ENCODE measurements at places on chromosomes 4 and X.

GRCh38 chr4:149676076-149676475 is 139.6 kb downstream of the IQCM start:
- DNase-seq = no peak

DNA sequence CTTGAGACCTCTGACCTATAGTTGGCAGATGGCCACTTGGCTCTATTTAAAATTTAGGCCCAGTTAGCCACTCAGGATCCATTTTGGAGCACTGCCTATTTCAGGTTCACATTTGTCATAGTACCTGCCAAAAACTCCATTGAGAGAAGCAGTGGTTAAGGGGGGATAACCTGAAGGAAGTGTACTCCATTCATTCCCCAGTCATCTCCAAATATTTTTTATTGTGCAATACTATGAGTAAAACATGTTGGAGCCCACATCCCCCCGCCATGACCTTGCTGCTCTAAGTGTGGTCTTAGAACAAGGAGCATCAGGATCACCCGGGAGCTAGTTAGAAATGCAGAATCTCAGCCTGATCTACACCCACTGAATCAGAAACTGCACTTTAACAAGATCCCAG is 21.1 kb downstream of the PLP1 start:
- no peak for DNase-seq

GRCh38 chrX:35800474-35800873 is 2.3 kb downstream of the MAGEB16 start:
- no peak for DNase-seq

DNA sequence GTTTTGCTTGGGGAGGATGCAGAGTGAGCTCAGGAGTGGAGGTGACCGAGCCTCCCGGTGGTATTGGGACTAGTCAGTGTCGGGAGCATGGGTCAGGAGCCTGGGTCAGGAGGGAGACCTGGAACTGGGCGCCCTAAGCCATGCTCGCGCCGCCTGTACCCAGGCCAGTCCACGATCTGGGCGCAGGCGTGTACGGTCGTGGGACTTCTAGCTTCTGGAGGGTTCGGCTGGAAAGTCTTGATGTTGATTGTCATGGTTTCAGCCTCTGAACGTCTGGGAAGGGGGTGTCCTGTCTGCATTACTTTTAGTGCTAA is 244 bp downstream of the EIF2S3 start:
- DNase-seq = no peak

GRCh38 chr4:2433609-2434350 is 15.0 kb downstream of the CFAP99 start:
- no peak for DNase-seq

DNA sequence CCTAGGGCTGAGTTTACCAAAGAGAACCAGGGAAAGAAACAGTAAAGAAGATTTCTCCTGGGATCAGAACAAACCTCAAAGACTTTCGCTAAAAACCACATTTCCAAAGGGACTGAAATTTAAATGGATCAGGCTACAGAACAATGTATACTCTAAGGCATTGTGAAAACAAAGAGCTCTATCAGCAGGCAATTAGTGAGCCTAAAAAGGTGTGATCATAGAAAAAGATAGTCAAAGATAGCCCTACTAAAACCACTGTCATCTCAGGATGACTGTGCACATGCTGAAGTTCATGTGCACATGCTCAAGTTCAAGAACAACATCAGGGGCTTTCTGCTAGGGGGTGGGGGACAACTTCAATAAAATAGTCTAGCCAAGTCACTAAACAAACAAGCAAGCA is 12.9 kb upstream of the SMIM10L2A start:
- no peak for DNase-seq

DNA sequence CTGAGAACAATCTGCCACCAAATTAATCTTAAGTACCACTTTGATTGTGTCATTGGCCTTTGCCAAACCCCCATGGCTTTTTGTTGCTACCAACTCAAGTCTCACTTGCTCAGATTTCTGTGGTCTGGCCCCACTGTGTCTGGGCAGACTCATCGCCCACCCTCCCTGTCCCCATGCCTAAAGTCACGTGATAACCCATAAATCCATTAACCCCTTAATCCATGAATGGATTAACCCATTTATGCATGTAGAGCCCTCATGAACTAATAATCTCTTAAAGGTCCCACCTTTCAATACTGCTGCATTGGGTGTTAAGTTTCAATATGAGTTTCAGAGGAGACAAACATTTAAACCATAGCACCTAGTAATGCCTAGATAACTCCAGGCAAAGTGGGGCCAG is 78.5 kb upstream of the BLTP1 start:
- DNase-seq = no peak

DNA sequence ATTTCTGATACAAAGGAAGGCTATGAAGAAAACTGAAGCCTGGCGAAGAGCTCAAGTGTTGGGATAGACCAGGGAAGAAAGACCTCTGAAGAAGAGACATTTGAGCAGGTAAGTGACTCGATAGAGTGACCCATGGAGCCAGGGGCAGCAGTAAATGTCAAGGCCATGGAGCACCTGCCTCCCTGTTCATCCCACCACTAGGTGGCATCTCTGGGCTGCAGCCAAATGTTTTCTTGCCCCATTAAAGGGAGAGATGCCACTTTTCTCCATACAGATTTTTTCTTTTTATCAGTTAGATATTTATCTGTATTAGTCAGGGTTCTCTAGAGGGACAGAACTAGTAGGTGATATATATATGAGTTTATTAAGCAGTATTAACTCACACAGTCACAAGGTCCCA is 4.9 kb upstream of the ZNF81 start:
- DNase-seq = no peak

DNA sequence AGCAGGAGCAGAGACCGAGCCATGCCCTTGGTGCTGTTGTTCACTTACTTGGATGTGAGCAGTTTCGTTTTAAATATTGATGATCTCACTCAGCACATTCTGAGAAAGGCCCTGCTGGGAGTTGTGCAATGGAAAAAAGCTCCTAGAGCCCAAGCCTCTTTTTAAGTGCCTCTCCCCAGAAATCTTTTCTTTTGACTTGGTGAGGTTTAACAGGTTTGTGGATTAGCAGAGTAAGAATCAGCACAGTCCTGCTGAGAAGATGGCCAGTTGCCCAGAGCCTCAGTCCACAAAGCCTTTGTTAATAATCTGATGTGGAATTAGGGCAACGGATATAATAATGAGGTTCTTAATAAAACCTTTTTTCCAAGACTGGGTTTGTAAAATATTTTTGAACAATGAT is 157.5 kb upstream of the ATP6AP2 start:
- no peak for DNase-seq
